ENCODE measurements at places on chromosomes 6 and 20.

DNA sequence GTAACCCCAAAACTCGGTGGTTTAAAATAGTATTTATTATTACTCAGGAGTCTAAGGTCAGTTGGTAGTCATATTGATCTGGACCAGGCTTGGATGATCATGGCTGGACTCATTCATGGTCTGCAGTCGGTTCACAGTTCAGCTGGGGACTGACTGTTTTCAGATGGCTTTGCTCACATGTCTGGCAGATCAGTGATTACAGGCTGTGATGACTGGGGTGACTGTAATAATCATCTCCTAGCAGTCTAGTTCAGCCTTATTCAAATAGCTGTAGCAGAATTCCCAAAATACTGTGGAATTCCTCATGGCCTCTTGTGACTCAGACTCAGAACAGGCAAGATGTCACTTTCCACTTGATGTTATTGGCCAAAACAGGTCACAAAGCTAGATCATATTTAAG, 16.4 kb upstream of the NT5DC1 start:
- DNase-seq = no peak

DNA sequence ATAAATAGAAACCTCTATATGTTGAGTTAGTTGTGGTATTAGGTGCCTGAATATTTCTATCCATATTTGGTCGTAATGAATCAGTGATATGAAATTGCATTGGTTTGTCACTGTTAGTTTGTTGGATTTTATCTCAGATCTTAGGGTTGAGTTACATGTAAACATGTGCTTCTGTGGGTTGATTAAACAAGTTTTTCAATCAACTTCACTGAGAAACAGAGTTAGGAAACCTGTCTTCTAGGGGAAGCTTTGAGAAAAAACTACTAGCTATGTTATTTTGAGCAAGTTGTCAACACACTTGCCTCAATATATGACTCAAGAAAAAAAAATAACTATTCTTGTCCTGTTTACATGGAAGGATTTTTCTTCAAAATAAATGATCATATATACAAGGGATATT, 14.8 kb upstream of the ADGB start:
- DNase-seq = no peak

DNA sequence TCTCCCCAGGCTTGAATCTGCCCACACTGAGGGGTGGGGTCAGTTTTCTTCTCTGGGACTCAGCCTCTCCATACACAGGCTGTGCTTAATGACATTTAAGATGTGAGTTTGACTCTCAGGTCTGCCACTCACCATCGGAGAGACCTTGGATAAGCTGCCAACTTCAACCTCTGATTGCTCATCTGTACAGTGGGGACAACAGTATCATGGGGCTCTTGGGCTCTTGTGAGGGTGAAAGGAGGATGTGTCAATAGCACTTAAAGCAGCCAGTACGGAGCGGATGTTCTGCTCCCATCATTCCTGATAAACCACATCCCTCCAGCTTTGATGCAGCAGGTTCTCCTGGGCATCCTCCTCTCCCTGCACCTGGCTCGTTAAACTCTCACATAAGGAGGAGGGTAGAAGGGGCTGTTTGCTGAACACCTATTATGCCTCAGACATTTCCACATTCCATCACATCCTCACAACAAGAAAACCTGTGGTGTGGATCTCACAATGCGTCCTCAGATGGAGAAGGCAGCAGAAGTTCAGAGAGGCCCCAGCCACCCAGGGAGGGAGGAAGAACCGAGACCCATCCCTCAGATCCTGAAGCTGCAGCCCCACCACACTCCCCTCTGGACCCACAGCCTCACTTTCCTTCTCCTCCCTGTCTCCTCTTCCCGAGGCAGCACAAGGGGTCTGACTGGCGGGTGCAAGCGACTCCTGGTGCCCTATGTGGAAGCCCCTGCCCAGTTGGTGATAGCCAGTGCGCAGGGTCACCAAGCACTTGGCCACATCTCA, 1.9 kb upstream of the PDYN start:
- DNase-seq = no peak

GRCh38 chr6:168712993-168713392, 272.0 kb downstream of the SMOC2 start:
- no peak for DNase-seq
